ENCODE measurements at places on chromosomes 6 and 20. TPM values are rescaled to one million over a fixed set of nuclear protein-coding genes. Genes with fewer than 3 reads are reported as not detected.

GRCh38 chr20:56542489-56543030 lies 9.5 kb downstream of the FAM209B start:
- H3K27me3 ChIP-seq = peaks cover 9% of the 10 kb centered on the region
- no peak for DNase-seq
- H3K36me3 ChIP-seq = no peaks in the 10 kb centered on the region
- H3K4me3 ChIP-seq = no peak overlapping the region

- H3K27ac ChIP-seq = no peak overlapping the region
- H3K4me3 ChIP-seq = no peak overlapping the region
- H3K36me3 ChIP-seq = peaks cover 19% of the 10 kb centered on the region
- H3K27me3 ChIP-seq = no peaks in the 10 kb centered on the region
- peak; percentile 76 for DNase-seq
- no peaks in the 10 kb centered on the region for H3K4me1 ChIP-seq
These were observed 19.4 kb downstream of the ERGIC3 start for GRCh38 chr20:35561268-35561667.

GRCh38 chr6:150876598-150876997 lies 11.1 kb downstream of the MTHFD1L start:
- peaks cover 16% of the 10 kb centered on the region for H3K4me1 ChIP-seq
- peaks cover 43% of the 10 kb centered on the region for H3K36me3 ChIP-seq
- H3K4me3 ChIP-seq = no peak overlapping the region
- H3K27ac ChIP-seq = no peak overlapping the region
- no peaks in the 10 kb centered on the region for H3K27me3 ChIP-seq

DNA sequence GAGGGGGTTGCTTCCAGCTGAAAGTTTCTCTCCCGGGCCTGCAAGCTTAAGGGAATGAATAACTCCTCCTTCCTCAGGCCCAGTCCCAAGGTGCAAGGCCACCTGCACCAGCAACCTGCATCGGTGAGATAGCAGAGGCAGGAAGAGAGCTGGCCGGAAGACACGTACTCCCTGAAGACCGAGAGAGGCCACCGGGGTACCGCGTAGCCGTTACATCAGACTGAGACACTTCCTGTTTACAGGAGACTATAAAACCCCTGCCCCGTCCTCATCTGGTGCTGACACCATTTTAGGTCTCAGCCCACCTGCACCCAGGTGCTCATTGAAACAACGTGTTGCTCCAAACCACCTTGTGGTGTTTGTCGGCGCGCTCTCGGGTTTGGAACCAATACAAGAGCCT lies 60.5 kb upstream of the PRND start:
- H3K4me3 ChIP-seq = no peak overlapping the region
- H3K36me3 ChIP-seq = no peaks in the 10 kb centered on the region
- H3K27me3 ChIP-seq = no peaks in the 10 kb centered on the region
- DNase-seq = no peak
- no peak overlapping the region for H3K27ac ChIP-seq

Gene ZNF391
- 0.18 TPM for total RNA-seq

Gene TFAP2D
- not detected for total RNA-seq

Gene GPR6
- not detected for total RNA-seq

Gene TRAM2
- total RNA-seq = 28.4 TPM

DNA sequence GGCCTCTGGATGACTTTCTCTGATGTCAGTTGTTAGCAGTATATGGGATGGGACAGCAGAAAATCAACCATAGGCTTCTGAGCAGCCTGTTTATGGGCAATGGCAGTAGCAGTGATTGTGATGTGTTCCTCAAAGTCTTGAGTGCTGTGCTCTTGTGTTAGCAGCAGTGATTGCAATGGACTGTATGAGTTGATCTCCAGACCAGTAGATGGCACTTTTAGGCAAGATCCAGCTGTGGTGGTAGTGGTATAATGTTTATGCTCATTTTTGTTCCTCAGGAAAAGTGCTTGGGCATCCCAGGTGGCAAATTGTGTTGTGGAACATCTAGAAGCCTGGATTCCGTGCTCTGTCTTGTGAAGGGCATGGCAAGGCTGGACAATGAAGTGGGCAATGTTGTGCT lies 181.6 kb upstream of the SYNCRIP start:
- H3K27ac ChIP-seq = no peak overlapping the region
- no peaks in the 10 kb centered on the region for H3K4me1 ChIP-seq
- H3K36me3 ChIP-seq = no peaks in the 10 kb centered on the region
- no peaks in the 10 kb centered on the region for H3K27me3 ChIP-seq
- no peak overlapping the region for H3K4me3 ChIP-seq
- no peak for DNase-seq

GRCh38 chr20:46371656-46372055 lies 34.8 kb downstream of the ELMO2 start:
- DNase-seq = no peak
- H3K27ac ChIP-seq = no peak overlapping the region
- peaks cover 79% of the 10 kb centered on the region for H3K36me3 ChIP-seq
- no peaks in the 10 kb centered on the region for H3K4me1 ChIP-seq

DNA sequence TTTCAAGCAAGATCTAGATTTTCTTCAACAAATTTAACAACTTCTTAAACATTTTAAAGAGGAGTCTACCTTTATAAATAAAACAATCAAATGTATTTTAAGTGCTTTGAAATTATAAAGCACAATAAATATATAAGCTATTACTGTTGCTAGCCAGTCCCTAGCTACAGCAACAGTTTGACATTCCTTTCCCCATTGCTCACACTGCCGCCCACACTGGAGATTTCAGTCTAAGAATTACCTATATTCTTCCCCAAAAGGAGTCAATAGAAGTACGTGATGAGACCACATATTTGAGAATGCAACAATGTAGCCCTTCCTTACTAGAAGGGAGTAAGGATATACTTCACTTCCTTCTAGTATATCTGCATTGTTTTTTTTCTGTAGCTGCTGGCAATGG lies 65.3 kb upstream of the RNF146 start:
- H3K27me3 ChIP-seq = no peaks in the 10 kb centered on the region
- DNase-seq = no peak
- H3K4me1 ChIP-seq = no peaks in the 10 kb centered on the region
- no peak overlapping the region for H3K4me3 ChIP-seq
- H3K27ac ChIP-seq = no peak overlapping the region

DNA sequence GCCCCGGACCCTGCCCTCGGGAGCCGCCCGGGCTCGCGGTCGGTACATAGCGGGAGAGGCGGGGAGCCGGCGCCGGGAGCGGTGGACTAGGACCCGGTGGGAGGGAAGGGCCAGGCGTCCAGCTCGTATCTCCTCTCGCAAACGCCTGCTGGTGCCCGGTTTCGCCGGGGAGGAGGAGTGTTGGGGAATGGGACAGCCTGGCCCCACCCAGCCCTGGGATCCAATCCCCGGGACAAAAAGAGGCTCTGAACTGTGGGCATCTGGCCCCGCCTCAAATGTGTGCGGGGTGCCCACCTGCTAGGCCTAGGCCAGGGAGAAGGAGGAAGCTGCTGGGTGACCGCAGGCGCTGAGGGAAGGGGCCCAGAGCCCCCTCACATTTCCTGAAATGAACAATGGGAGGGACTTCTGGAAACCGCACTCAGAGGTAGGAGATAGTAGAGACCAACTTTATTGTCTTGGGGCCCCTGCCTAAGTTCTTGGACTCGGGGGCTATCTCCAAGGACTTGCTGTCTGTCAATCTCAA lies at the start of gene KCNK17:
KCNK17 (minus strand) TSS at position 147 of the 523 bp plus-strand sequence; CDS start at position 48, 99 bp downstream.
- DNase-seq = no peak
- H3K36me3 ChIP-seq = no peaks in the 10 kb centered on the region
- peaks cover 5% of the 10 kb centered on the region for H3K27me3 ChIP-seq
- no peak within 1 kb of the TSS for H3K27ac ChIP-seq
- no peak within 1 kb of the TSS for H3K4me3 ChIP-seq

GRCh38 chr20:31527266-31527665 lies 13.0 kb downstream of the HM13 start:
- H3K27me3 ChIP-seq = no peaks in the 10 kb centered on the region

DNA sequence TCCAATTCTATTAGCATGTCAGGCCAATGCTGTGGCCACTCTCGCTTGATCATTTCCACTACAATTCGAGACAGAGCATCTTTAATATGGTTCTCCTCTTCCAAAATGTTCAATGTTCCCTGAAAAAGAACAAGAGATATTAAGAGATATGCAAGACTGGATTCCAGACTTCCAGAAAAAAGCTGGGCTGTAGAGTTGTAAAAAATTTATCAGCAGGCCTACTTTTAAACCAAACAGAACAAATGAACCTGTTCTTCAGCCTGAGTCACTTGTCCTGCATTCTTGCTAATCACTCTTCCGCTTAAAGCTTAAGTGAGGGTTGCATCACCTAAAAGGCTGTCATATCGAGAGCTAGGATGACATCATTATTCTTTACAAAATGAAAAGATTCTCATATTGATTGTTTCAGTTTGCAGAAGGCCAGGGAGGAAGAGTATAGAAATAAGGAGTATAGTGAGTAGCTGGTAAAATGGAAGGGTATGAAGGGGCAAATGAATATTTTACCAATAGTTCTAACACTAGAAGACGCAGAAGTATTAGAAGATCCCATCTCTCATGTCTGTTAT lies 4.9 kb downstream of the XPO5 start:
- no peak overlapping the region for H3K4me3 ChIP-seq
- no peak for DNase-seq
- no peaks in the 10 kb centered on the region for H3K27me3 ChIP-seq
- no peaks in the 10 kb centered on the region for H3K4me1 ChIP-seq

- H3K36me3 ChIP-seq = no peaks in the 10 kb centered on the region
- H3K4me1 ChIP-seq = peaks cover 29% of the 10 kb centered on the region
- no peak overlapping the region for H3K27ac ChIP-seq
- peak; percentile 35 for DNase-seq
- no peak overlapping the region for H3K4me3 ChIP-seq
These were observed 544.1 kb downstream of the QKI start for GRCh38 chr6:163958646-163959045.

Gene PPP1R14C
- total RNA-seq = not detected

- no peak for DNase-seq
- no peaks in the 10 kb centered on the region for H3K36me3 ChIP-seq
- H3K27me3 ChIP-seq = no peaks in the 10 kb centered on the region
- no peak overlapping the region for H3K4me3 ChIP-seq
These were observed 296.1 kb upstream of the FLRT3 start for GRCh38 chr20:14633507-14633906.

DNA sequence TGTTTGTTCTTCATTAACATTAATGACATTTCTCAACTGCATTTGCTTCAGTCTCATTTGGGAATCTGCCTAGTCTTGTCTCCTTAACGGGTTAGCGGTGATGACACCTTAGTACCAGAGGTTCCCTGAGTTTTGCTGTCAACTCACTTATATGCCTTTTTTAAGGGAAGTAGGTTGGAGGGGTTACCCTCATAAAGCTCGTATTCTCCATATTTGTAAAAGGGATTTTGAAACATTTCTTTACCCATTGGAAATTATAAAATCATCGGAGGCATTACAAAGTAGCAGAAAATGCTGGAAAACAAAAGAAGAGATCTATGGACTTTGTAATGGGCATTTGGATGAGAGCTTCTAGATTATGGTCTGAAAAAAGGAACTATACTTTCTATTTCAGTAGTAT lies 88.7 kb upstream of the PRDM1 start:
- H3K4me1 ChIP-seq = no peaks in the 10 kb centered on the region
- DNase-seq = no peak
- H3K4me3 ChIP-seq = no peak overlapping the region
- no peaks in the 10 kb centered on the region for H3K36me3 ChIP-seq
- no peak overlapping the region for H3K27ac ChIP-seq
- no peaks in the 10 kb centered on the region for H3K27me3 ChIP-seq

DNA sequence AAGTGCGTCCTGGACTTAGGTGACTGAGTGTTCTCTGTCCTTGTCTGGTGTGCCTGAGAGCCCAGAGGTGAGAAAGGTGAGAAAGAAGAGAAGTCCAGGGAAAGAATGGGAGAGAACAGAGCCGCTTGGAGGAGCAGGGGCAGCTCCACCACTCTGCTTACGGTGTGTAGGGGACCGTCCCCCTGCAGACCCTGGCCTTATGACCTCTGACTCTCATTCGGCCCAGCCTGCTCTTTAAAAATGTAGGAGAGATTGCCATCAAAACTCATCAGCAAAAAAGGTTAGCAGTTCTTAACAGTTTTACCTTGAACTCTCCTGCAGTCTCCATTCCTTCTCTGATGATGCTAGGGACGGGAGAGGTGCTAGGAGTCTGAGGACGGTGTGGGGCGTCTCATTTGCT lies 2.0 kb downstream of the TMEM181 start:
- no peak overlapping the region for H3K27ac ChIP-seq
- H3K4me1 ChIP-seq = peaks cover 5% of the 10 kb centered on the region
- DNase-seq = no peak
- no peaks in the 10 kb centered on the region for H3K27me3 ChIP-seq
- no peak overlapping the region for H3K4me3 ChIP-seq

- H3K27ac ChIP-seq = no peak overlapping the region
- H3K36me3 ChIP-seq = no peaks in the 10 kb centered on the region
- no peak overlapping the region for H3K4me3 ChIP-seq
These were observed 9.1 kb upstream of the SNX9 start for GRCh38 chr6:157813750-157814455.

GRCh38 chr6:12049165-12049564 lies 37.1 kb downstream of the HIVEP1 start:
- no peak overlapping the region for H3K27ac ChIP-seq
- no peak for DNase-seq
- H3K27me3 ChIP-seq = no peaks in the 10 kb centered on the region
- H3K36me3 ChIP-seq = no peaks in the 10 kb centered on the region
- no peaks in the 10 kb centered on the region for H3K4me1 ChIP-seq

Gene VSX1
- total RNA-seq = 0.06 TPM

Gene MYO6
- total RNA-seq = 6.9 TPM

GRCh38 chr6:109454496-109455436 lies 806 bp downstream of the MICAL1 start:
- peak overlapping the region; percentile 99 for H3K4me3 ChIP-seq
- no peaks in the 10 kb centered on the region for H3K27me3 ChIP-seq
- peaks cover 2% of the 10 kb centered on the region for H3K36me3 ChIP-seq
- H3K4me1 ChIP-seq = peaks cover 15% of the 10 kb centered on the region
- H3K27ac ChIP-seq = peak overlapping the region; percentile 77

Gene MAS1
- total RNA-seq = 0.04 TPM

DNA sequence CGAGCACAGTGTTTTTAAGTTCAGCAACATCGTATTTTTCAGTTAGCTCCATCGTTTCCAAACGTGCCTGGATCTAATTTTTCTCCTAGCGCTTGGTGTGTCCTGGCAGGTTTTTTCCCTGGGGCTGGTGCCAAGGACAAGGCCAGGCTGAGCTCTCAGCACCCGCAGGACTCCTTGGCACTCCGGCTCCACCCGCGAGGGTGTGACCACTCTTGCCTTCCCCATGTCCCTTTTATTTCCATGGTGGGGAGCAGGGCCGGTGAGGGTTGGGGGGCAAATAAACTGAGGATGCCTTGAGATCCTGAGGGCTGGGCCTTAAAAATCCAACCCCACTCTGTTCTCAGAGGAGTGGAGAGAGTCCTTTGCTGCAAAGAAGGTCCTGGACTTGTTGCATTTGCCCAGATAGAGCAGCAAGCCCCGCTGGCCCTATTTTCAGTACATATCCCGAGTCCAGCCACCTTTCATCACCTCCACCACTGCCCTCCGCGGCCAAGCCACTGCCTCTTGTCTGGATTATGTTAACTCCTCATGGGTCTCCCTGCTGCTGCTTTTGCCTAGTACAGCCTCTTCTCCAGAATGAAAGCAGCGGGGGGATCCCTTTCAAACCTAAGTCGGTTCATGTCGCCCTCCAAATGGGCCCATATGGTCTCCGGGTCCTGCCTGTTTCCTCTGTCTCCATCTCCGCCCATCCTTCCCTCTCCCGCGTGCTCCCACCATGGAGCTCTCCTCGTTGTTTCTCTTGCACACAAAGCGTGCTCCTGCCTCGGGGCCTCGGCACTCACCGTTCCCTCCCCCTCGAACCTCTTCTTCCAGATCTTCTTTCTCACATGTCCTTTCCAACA lies 4.5 kb upstream of the RAB44 start:
- H3K27me3 ChIP-seq = no peaks in the 10 kb centered on the region
- H3K27ac ChIP-seq = no peak overlapping the region
